ENCODE measurements at places on chromosomes 4 and X.

DNA sequence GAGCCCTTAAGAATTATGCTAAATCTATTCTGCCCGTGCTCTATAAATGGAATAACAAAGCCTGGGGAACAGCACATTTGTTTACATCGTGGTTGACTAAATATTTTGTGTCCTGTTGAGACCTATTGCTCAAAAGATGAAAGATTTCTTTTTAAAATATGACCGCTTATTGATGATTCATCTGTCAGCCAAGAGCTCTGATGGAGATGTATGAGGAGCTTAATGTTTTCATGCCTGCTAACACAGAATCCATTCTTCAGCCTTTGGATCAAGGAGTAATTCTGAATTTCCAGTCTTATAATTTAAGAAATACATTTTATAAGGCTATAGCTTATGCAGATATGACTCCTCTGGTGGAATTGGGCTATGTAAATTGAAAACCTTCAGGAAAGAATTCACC is 271.3 kb upstream of the FAT4 start:
- DNase-seq: no peak

DNA sequence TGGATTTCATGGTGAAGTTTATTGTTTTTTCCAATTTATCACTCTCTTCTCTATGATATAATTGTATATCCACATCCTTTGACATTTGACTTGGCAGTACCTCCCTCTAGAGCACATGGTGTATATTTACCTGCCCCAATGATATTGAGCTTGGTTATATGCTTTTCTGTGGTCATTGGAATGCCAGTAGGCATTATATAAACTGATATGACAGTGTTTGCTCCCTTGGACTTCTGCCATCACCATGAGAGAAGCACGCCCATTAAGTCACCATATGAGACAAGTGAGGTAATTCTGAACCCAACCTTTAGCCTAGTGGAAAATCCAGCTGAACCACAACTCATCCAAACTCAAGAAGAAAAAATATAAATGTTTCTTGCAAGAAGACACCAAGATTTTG is 2761.5 kb downstream of the ARAP2 start:
- DNase-seq: no peak

- DNase-seq: no peak
Observed at GRCh38 chr4:110197529-110198042, 829 bp downstream of the ELOVL6 start.

- no peak for DNase-seq
Observed at GRCh38 chrX:140022482-140022881, 57.2 kb upstream of the CXorf66 start.

Data from GM04503 (cell line).